ENCODE measurements at places on chromosomes 11 and 22. TPM values are rescaled to one million over a fixed set of nuclear protein-coding genes. Genes with fewer than 3 reads are reported as not detected.

GRCh38 chr11:3659595-3660515 lies 11.3 kb downstream of the CHRNA10 start:
- DNase-seq, result no peak

GRCh38 chr22:23408321-23408720 lies 171.8 kb downstream of the IGLL1 start:
- no peak for DNase-seq

DNA sequence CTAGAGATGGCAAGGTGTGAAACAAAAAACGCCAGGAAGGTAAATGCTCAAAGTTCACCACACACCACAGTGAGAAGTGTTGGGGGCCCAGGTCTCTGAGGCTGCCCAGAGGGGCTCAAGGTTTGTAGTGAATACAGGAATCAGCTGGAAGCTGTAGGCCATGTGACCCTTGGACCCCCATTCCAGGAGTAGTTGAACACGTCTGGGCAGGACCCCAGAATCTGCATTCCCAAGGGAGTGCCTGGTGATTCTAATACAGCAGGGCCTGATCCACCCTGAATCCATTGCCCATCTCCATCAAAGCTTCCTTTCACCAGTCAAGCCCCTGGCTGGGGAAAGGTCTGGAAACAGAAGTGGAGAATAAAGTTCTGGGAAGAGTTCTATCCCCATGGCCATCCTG lies 70.8 kb upstream of the B3GAT1 start:
- DNase-seq, result no peak

The CCDC15 gene
- total RNA-seq, result 2.6 TPM

The TANGO2 gene
- 36.4 TPM for total RNA-seq

GRCh38 chr22:36424901-36425579 lies 37.3 kb upstream of the MYH9 start:
- DNase-seq, result no peak

GRCh38 chr11:14314127-14314526 lies 44.9 kb downstream of the RRAS2 start:
- no peak for DNase-seq
